Left kidney (tissue), 8 donors: ENCODE measurements at places on chromosomes 2 and 18.
A peak's percentile ranks its signal among the peaks of the same experiment; 100 is the strongest.

DNA sequence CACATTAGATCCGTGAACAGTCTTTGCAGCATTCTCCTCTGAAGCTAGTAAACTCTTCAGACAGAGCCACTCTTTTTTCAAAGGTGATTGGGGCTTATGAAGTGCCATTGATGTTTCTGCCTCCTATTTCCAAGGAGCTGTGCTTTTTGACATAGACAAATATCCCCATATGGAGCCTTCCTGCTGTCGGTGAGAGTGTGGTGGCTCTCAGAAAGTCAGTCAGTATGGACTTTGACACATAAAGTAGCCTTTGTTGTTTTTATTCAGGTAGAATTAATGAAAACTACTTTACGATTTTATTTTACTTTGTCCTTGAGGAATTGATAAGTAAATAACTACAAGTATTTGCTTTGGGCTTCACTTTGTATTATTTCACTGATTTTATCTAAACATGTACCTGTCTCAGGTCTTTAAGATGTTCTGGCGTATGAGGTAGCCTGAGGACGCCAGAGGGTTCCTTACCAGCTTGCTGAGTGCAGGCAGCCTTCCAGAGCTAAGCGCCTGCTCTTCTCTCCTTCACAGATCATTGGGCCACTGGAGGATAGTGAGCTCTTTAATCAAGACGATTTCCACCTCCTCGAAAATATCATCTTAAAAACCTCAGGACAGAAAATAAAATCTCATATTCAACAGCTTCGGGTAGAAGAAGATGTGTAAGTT is 69.7 kb downstream of the UGGT1 start:
- no peak for DNase-seq

GRCh38 chr2:148021886-148022285 is 995 bp downstream of the MBD5 start:
- DNase-seq, result no peak

- DNase-seq, result no peak
These were observed 296.0 kb downstream of the PLCL1 start for GRCh38 chr2:198100346-198100745.

- no peak for DNase-seq
These were observed 169.4 kb downstream of the LDLRAD4 start for GRCh38 chr18:13387855-13388548.

DNA sequence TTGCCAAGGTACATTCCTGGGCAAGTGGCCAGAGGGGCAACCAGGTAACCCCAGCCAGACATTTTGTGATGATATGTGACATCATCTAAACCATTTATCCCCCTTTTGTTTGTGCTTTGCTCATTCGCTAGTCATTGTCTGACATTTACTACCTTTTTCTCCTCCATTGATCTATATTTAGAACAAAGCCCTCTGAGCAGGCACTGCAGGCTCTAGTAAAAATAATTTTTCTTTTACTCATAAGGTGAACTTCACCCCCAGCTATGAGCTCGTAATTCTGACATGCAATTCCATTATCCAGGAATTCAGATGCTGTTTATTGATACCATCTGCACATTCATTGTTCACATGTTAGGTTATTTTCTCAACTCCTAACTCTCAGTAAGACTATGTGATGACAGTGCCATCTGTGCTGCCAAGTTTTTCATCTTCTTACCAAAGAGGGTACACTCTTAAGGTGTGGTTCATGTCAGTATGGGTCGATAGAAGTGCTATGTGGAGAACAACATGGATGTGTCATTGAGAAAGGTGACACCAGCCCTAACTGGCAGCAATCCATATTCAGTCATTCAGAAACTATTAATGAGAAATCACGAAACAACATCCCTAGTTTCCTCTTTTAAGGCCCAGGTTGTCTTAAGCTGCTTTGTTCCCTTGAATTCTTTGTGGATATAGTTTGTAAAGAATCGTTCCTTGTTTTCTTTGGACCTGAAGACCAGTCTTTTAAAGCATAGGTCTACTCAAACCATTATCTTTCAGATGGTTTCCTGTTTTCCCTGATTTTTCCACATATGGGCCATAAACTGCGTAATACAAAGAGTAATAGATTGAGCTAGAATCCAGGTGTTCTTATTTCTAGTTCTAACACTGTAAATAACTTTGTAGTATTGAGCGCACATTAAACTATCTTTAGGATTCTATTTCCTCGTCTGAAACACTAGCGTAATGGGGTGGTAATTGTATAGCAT is 978.1 kb upstream of the CDH2 start:
- DNase-seq, result no peak

DNA sequence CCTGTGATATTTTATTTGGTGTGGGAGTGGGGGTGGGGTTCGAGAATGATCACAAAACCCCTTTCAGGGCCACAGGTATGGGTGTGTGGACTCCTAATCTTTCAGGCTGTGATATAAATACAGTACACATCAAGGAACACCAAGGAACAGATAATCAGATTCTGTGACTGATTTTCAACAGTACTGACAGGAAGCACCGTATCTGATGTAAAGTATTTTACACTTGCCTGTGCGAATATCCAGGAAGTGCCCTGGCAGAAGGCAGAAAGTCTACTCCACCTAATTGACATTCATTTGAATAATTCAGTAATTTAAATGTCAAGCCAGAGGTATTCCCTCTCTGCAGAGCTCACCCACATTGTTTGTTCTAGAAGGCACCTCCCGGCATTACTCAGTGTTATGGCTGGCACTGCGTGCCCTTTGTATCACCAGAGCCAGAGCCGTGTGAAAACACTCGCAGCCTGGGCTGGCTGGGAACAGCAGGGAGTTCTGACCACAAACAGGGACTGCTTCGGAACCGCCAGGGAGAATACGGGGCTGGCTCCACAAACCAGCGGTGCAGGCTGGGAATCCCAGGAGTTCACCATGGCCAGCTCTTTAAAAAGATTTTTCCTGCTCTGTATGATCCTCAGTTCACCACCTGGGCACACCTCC is 91.8 kb downstream of the ACVR1 start:
- DNase-seq, result no peak

DNA sequence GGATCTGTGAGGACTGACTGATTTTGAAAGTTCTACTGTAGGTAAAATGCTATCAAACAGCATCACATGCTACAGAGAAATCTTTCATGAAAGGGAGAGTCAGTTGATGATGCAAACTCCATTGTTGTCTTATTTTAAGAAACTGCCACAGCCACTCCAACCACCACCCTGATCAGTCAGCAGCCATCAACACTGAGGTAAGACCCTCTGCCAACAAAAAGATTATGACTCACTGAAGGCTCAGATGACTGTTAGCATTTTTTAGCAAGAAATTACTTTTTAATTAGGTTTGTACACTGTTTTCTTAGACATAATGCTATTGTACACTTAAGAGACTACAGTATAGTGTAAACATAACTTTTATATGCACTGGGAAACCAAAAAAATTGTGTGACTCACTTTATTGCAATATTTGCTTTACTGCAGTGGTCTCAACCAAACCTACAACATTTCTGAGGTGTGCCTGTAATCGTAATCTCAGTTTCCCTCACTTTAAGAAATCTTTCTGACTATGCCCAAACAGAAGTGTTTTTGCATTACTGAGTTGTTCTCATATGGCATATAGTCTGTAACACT is 42.8 kb downstream of the METTL8 start:
- no peak for DNase-seq

DNA sequence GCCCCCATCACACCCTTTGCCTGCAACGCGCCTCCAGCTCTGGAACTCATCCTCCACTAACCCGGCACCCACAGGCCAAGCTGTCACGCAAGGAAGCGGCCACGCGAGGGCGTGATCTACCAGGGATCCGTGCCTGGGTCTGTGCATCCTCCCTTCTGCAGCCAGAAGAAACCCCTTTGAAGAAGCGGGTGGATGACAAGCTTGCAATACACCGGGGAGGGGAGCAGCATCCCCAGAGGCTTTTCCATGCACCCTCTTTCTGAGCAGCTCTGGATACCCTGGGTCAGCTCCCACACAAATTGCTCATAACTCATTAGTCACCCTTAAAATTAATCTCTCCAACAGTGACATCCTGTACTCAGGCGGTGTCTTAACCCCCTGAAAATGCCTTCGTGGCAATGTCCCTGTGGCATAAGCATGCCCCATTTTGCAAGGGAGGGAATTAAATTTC is 47.6 kb downstream of the PDCL3 start:
- peak; percentile 65 for DNase-seq

- no peak for DNase-seq
These were observed 10.0 kb upstream of the D2HGDH start for GRCh38 chr2:241724259-241724974.

DNA sequence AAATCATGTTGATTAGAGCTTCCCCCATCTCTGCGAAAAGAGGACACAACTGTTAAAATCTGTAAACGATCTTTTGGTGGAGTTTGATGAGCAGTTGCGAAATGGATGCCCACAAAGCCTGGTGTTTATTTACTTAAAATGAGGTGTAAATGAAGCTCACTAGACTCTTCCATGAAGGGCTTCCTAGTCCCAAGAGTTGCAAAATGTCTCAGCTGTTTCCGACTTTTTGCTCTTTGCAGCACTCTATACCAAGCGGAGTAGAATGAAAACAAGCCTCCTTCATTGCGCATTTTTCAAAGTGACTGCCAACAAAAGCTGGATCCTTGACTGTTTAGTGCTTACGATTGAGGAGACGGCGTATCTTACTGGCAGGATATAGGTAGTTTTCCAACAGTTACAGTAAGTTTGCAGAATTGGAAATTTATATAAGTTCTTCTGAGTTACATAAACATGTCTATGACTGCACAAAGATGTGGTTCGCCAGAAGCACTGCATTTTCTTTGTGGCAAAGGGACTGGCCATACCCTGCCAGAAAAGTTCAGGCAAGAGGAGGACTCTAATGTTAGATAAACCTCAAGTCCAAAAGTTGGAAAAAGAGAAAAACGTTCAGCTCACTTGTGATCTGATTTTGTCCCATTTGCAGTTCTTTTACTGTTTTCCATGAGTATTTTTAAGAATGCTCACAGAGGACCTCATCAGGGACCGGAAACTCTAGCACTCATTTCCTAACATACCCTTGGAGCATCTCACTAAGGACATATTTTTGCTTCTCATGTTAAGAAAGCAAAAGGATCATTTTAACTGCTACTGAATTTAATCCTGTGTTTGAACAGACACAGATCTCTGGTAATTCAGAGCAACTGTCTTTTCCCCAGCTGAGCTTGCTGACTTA is 42.7 kb downstream of the COLEC12 start:
- DNase-seq, result no peak

GRCh38 chr2:212237350-212238095 is 301.1 kb downstream of the ERBB4 start:
- peak; percentile 17 for DNase-seq

DNA sequence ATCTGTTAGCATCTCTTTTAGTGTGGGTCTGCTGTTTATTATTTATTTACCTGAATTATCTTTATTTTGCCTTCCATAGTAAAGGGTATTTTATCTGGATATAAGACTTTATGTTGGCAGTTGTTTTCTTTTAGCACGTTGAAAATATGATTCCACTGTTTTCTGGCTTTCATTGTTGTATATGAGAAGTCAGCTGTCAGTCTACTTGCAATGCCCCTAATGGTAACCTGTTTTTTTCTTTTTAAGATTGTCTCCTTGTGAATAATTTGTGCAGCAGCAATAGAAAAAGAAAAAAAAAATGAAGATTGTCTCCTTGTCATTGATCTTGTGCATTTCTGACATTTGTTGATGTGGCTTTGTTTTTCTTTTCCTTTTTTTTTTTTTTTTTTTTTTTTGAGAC is 27.2 kb downstream of the SNED1 start:
- DNase-seq, result no peak

DNA sequence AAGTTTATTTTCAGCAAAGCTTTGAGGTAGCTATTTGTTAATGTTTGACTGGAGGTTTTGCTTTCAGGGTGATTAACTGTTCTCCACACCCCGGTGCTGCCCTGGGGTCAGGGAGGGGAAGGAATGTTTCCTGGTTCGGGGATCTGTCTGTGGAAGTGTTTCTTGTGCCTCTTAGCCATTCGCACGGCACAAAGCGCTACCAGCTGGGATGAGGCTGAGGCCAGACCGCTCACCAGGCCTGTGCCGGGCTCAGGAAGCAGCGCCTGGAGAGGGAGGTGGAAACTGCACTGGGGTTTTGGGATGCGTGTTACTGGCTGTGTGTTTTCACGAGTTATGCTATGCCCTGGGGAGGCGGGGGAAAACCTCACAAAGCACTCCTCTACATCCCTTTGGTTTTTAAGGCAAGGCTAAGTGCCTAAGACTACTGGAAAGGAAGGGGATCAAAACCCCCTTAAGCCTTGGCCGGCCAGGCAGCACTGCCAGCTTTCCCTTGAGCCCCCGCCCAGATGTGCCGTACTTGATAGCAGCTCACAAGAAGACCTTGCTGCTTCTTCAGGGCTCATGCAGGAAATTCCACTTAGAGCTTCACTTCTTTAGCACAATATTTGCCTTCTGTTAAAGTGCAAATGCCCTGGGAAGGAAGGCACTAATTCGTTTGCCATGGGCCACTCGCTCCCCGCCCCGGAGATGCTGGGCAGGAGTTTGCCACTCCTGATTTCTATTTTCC is 65.7 kb upstream of the CNGA3 start:
- DNase-seq, result peak; percentile 41

- DNase-seq, result peak; percentile 55
These were observed at the start of gene CNGA3 for GRCh38 chr2:98346311-98347236. Gene CNGA3 (plus strand): TSS chr2:98346456. CDS start chr2:98369976, 23,520 bp downstream.

GRCh38 chr2:99403524-99403923 is 66.3 kb downstream of the EIF5B start:
- DNase-seq, result peak; percentile 18
